ENCODE measurements at places on chromosomes 7 and 10. TPM values are rescaled to one million over a fixed set of nuclear protein-coding genes. Genes with fewer than 3 reads are reported as not detected.

DNA sequence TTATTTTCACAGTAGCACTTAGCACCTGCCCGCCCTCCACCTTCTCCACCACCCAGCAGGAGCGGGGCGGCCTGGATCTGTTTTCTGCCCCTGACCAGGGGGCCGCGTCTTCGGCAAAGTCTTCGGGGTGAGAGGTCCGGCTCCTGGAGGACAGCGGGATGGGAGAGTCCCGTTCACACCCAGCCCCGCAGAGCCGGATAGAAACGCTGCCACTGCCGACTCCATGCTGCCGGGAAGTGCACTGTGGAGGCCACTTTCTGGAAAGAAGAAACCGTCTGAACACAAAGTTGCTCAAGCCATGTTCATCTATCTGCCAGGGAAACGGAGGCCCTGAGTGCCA is 14.5 kb upstream of the ZNF273 start:
- DNase-seq: no peak

DNA sequence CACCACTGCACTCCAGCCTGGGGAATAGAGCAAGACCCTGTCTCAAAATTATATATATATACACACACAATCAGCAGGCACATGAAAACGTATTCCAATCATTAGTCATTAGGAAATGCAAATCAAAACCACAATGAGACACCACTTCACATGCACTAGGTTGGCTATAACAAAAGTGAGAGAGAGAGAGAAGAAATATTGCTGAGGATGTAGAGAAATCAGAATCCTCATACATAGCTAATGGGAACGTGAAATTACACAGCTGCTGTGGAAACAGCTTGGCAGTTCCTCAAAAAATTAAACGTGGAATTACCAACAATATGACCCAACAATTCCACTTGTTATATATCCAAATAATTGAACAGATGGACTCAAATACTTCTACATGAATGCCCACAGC is 43.3 kb upstream of the CNNM1 start:
- DNase-seq: peak; percentile 38

Gene GPR37
- total RNA-seq: not detected

- DNase-seq: no peak
These were observed 92.3 kb upstream of the STEAP4 start for GRCh38 chr7:88399036-88399435.

GRCh38 chr7:42614636-42615035 is 297.2 kb downstream of the C7orf25 start:
- DNase-seq: no peak

DNA sequence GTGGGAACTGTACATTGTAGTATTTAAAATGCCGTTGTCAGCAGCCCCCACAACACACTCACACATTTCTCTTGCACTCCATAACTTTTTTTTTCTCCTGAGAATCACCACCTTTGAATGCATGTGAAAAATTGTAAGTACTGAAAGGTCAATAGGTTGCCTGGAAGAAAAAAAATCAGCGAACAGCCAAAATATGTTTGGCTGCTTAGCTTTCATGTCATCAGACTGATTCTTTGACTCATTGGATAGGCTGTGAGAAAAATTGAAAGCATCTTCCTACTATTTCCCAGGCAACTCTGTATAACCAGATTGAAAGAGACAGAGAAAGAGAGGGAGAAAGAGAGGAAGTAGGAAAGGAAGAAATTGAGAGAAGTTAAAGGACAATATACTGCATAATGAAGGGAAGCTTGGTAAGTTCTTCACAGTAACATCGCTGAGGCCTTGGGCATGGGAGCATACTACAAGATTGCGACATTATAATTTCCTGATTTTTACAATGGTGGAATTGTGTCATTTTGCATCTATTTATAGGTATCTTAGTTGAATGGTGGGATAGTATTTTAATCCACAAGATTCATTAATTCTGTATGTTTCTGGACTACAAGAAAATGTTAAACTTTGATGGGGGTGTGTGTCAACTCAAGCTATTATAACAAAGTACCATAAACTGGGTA is 249.3 kb upstream of the KCND2 start:
- peak; percentile 58 for DNase-seq

GRCh38 chr10:97498841-97499560 is at the start of gene UBTD1:
Gene UBTD1 (plus strand): TSS chr10:97498924. CDS start chr10:97499204, 280 bp downstream.
- DNase-seq: peak; percentile 42

Gene PRTFDC1
- total RNA-seq: 1.6 TPM

GRCh38 chr10:92699518-92700381 is 10.0 kb downstream of the HHEX start:
- DNase-seq: peak; percentile 50

DNA sequence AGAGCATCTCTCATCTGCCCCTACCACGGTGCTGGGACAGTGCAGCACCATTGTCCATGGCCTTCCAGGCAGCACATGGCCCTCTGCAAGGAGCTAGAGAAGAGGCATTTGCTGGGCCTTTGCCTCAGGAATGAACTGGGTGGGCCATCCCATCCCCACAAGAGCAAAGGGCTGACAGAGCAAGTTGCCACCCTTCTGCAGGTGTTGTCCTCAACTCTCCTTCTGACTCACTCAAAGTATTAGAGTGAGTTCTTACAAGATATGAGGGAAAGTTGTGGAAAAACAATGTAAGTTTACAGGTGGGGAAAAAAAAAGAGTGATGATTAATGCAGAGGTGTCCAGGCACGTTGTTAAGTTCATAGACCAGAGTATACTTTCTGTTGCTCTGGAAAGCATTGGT is 261.2 kb downstream of the SKIDA1 start:
- DNase-seq: no peak

Data from LHCN-M2 (cell line).